ENCODE measurements at places on chromosomes 16 and 17. TPM values are rescaled to one million over a fixed set of nuclear protein-coding genes. Genes with fewer than 3 reads are reported as not detected.

MRPL45 gene
- 40.3 TPM for total RNA-seq

DNA sequence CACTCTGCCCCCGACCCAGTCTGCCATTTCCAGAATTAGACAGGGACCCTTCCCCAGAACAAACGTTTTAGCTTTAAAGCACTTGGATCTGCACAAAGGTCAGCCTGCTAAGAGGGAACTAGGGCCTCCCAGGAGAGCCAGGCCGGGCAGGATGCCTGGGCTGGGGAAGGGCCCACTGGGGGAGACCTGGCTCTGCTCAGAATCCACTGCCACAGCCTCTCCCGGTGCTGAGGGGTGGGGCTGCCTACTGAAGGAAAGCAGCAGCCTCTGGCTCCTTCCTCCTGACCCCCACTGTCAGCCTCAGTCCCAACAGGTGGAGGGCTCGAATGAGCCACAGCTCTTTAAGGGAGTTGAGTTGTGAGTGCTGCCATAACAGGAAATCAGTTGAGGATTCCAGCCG lies 1.7 kb downstream of the YBX2 start:
- DNase-seq: no peak

OMG gene
- total RNA-seq: 0.23 TPM

DNA sequence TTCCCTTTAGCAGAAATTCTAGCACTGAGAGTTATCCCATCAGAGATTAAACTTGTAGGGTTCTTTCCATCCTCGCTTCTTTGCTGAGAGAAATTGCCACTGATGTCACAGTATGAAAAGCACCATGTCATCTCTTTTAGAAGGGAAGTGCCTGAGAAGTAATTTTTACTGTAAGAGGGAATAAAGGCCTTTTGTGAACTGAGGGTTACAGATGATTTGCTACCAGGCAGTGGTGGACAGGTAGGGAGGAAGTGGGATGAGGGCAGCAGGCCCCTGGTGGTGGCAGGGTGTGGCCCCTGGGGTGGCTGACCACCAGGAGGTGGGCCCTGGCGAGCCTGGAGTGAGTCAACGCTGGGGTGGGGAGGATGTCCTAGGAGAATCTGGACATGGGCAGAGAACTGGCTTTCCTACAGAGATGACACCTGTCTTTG lies 6.4 kb upstream of the MILR1 start:
- DNase-seq: peak; percentile 74

DNA sequence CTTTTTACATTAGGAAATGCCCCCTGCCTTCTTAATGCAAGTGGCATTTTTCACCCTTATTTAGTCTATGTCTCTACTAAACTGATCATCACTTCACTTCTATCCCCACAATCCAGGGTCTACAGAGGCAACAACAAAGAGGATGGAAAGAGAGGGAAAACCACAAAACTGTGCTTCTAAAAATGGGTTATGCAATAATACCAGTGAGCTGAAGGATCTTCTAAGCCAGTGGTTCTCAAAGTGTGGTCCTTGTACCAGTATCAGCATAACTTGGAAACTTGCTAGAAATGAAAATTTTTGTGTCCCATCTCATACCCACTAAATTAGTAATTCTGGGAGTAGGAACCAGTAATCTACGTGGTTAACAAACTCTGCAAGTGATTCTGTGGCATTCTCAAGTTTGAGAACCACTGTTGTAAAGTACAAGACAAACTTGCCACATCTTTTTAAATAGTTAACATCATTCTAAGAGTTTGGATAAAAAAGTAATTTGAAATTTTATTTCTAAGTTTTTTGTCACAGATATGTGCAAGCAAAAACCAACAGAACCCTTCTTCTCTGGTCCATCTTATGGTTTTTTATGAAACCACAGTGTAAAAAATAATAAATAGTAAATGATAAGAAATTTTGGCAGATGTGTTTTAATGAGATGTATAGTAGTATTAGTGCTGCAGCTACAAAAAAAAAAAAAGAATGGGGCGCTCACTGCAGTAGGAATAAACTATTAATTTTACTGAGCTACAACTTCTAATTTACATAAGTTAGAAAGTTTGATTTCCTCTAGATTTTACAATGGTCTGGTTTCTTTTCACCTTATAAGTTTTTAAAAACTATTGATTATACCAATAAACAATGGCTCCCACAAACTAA lies 16.2 kb downstream of the CDC27 start:
- DNase-seq: peak; percentile 15

DNA sequence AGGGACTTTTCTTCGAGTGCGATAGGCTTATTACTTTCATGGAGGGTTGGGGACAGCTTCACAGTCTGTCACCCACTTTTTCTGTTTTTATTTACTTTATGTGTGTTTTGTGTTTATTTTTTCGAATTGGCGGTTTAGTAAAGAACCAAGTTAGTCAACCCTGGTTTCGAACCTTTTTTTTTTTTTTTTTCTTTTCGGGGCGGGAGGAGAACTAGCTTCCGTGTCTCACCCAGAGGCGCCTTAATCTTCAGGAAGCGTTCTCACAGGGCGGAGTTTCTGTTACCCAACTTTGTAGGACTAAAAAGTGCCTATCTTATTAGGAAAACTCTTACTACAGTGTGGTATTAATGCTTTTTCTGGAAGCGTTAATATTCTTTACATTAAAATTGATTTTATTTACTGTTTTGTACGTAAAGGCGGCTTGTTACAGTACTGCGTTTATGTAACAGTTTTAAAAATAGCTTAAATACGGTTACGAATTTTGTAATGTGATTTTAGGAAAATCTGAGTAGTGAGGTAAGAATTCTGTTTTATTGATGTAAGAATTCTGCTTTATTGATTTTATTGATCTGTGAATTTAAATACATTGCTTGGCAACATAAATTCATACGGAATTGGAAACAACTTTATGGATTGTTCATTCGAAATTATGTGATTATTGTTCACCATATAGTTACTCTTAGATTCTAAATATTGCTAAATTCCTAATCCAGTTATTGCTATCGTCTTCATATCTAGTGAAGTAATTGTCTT lies 885 bp downstream of the ZNF207 start:
- DNase-seq: peak; percentile 67

GRCh38 chr17:63478814-63479494 lies 2.1 kb downstream of the ACE start:
- peak; percentile 91 for DNase-seq

GLIS2 gene
- total RNA-seq: 1.1 TPM

DNA sequence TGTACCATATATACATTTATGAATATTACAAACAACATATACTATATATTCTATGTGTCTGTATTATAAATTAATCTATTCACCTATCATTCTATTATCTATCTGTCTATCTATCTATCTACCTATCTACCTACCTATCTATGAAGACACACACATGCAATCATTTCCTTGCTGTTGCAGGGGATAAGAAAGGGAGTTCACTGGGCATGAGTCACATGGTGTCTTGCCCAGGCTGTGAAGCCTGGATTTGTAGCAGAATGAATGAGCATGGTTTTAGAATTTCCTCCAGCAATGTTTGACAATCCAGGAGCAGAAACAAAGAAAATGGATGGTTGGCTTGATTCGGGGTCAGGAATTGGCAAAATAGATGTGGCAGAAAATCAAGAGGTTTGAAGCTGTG lies 23.2 kb upstream of the FAM20A start:
- no peak for DNase-seq

DNA sequence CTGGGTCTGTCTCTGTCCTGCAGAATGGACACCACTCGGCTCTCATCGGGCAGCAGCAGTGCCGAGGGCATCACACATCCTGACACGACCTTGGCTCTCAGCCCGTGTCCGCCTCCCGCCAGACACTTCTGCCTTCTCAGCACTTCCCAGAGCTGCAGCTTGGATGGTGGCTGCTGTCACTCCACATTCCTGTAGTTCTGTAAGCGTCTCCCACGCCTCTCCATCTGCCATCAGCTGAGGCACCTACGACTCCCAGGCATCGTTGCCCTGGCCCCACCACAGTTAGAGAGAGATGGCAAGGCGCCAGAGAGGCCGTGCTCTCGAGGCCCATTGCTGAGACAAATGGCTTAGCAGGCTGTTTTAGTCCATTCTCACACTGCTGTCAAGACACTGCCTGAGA lies 195.9 kb upstream of the CHMP6 start:
- DNase-seq: no peak

Data from LHCN-M2 (cell line).